Activated CD8-positive, alpha-beta memory T cell treated with anti-CD3 and anti-CD28 coated beads for 4 hours (primary cell): ENCODE measurements at places on chromosomes 5 and 9.

GRCh38 chr5:17912794-17913193 is 278.5 kb downstream of the TAF11L14 start:
- DNase-seq: no peak

DNA sequence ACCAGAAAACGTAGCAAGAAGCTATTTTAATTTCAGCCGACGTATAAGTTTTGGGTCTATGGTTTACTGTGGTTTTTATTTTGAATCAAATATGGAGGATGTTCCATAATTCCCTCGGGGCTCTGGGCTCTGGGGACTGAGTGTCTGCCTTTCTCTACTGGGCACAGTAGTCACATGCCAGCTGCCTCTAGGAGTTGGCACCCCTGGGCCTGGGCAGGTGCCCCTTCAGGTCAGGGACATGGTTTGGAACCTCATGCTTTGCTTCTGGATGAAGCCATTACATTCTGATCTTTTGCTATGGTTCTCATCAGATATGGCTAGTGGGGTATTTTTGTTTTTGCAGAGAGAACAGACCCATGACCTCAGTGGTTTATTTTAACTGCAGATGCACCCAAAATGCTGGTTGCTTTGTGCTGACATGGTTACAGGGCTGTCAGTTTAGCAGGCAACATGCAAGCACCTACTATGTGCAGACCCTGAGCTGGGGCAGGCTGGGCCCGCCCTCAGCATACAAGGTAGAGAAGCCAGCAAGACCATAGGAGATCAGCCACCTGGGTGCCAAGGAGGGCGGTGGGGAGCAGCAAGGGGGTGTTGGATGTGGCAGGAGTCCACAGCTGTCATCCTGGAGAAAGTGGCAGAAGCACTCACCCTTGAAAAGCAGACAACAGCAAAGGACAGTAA is 54.5 kb upstream of the PSD2 start:
- no peak for DNase-seq

GRCh38 chr5:124596595-124597421 is 149.6 kb downstream of the ZNF608 start:
- no peak for DNase-seq

- no peak for DNase-seq
Measured at GRCh38 chr5:94690778-94691177, 72.3 kb downstream of the SLF1 start.

DNA sequence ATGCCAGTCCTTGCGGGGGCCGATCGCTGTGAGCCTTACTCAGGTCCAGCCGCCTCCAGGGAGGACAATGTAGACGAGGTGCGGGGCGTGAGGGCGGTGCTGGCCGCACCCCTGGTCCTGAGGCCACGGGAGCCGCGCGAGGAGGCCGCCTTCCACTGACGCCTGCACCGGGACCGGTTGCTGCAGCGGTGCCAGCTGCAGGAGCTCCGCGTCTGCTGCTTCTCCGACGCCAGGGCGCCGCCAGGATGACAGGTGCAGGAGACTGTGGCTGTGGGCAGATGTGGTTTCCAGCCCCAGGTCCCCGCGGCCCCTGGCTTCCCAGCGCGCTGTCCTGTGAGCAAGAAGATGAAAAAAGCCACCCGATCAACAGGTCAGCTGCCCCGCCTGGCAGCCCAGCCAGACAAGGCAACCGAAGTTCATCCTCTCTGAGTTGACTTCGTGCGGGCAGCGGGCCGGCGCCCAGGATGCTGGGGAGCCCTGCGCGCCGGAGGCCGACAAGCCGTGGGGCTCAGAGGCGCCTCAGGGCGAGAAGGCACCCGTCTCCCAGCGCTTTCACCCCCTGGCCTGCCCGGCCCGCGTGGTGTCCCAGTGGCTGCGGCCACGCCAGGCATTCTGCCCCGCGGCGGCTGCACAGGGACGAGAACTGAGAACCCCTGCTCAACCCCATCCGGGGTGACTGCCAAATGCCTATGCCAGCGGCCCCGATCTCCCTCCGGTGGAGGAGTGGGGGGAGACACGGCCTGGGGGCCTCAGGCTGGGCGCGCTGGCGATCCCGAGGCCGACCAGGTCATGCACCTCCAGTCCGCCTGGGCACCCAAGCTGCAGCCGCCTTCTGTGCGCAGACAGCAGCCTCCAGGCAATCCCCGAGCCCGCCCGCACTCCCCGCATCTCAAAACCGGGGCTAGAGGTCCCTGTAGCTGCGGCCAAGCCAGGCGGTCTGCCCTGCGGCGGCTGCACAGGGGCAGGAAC is 43.4 kb upstream of the BICD2 start:
- no peak for DNase-seq

GRCh38 chr5:165188556-165189175 is 1683.2 kb downstream of the MAT2B start:
- DNase-seq: no peak
